ENCODE measurements at places on chromosomes 2 and 18. TPM values are rescaled to one million over a fixed set of nuclear protein-coding genes. Genes with fewer than 3 reads are reported as not detected.

Gene OBSL1
- 90.4 TPM for total RNA-seq

- no peak for DNase-seq
Measured at GRCh38 chr2:88211809-88212154, 41.6 kb downstream of the THNSL2 start.

Gene CDKL4
- 0.90 TPM for total RNA-seq

DNA sequence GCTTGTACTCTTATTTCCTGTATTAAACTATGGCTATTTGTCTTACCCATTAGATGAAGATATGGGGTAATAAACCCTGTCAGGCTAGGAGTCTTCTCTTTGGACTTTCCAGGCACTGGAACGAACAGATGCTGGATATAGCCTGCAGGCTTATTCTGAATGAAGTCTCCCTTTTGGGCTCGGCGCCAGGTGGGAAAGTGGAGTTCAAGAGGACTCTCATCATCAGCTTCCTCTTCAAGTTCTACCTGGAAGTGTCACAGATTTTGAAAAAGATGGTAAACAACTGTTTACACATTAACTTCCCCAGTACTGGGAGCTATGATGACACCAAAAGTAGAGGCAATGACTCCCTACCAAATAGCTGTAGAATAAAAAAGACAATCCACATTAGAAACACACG is 27.9 kb downstream of the AOX1 start:
- no peak for DNase-seq

- DNase-seq, result peak; percentile 54
Measured at GRCh38 chr18:6058941-6059340, 163.6 kb upstream of the TMEM200C start.

GRCh38 chr2:138335036-138335435 is 166.5 kb upstream of the SPOPL start:
- peak; percentile 4 for DNase-seq
